Activated T-cell treated with anti-CD3 and anti-CD28 coated beads, Interleukin-2, amount 50 U/mL, for 24 hours (primary cell): ENCODE measurements at places on chromosomes 2 and 18.

- no peak for DNase-seq
These were observed 340.3 kb downstream of the PLCL1 start for GRCh38 chr2:198144660-198145059.

GRCh38 chr18:70385474-70385873 is 96.6 kb downstream of the SOCS6 start:
- no peak for DNase-seq

DNA sequence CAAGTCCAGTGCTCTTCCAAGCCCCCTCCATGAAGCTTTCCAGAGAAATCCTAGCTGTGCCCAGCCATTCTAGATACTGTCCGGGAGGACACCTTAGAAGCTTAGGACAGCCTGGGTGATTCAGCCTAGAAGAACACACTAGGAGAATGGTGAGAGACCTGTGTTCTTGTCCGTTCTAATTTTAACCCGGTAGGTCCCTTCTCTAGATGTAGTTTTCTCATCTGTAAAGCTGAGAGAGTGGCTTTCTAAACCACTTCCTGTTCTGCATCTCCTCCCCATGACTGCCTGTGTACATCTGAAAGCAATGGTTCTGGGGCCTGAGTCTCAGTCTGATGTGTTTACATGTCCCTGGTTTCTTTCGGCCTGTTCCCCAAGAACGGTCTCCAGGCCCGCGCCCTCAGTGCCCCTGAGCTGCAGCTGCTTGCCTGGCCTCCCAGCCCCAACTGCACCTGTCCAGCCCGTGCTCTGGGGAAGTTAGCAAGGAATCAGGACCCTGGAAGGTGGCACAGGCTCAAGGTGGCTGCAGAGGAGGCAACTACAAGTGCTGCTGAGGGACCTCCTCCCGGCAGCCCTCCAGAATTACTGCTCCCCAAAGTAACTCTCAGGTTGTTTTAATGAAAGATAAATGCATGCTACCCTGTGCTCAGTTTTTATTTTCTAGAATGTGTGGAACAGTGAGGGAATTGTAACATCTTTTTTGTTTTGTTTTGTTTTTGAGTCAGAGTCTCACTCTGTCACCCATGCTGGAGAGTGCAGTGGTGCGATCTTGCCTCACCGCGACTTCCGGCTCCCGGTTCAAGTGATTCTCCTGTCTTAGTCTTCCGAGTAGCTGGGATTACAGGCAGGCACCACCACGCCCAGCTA is 105.9 kb downstream of the LBH start:
- DNase-seq, result peak; percentile 62

- no peak for DNase-seq
These were observed 216.7 kb downstream of the CTNNA2 start for GRCh38 chr2:79729532-79729931.

DNA sequence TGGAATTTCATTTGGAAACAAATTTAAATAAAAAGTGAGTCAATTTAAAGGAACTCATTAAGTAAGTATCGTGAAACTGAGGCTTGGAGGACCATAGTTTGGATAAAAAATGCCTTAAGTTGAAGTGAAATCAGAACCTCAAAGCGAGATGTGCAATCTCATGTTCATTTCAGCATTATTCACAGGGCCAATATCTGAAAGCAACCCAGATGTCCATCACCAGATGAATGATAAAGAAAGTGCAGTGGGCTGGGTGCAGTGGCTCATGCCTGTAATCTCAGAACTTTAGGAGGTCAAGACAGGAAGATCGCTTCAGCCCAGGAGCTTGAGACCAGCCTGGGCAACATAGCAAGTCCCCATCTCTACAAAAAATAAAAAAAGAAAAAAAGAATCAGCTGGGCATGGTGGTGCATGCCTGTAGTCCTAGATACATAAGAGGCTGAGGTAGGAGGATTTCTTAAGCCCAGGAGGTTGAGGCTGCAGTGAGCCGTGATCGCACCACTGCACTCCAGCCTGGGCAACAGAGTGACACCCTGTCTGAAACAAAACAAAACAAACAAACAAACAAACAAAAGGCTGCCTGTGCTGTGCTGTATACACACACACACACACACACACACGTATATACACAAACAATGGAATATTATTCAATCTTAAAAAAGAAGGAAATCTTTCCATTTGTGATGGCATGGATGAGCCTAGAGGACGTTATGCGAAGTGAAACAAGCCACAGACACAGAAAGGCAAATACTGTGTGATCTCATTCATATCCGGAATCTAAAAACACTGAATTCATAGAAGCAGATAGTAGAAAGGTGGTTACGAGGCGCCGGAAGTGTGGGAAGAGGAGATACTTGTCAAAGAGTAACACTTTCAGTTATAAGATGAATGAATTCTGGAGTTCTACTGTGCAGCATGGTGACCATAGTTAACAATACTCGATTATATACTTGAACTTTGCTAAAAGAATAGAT is 14.5 kb downstream of the SH3RF3 start:
- DNase-seq, result peak; percentile 64

- no peak for DNase-seq
These were observed 40.1 kb downstream of the TMEM17 start for GRCh38 chr2:62465741-62466502.

- no peak for DNase-seq
These were observed 36.8 kb downstream of the STON1 start for GRCh38 chr2:48566592-48567310.

- no peak for DNase-seq
These were observed 4.9 kb downstream of the ANTXR1 start for GRCh38 chr2:69017835-69018234.

GRCh38 chr2:181407171-181407570 is 50.0 kb upstream of the ITGA4 start:
- DNase-seq, result no peak

- no peak for DNase-seq
These were observed 90.5 kb downstream of the WDR7 start for GRCh38 chr18:56741685-56742084.

GRCh38 chr18:58288921-58289797 is 245.1 kb downstream of the NEDD4L start:
- DNase-seq, result no peak

GRCh38 chr2:236168110-236169080 is at the start of gene GBX2:
GBX2 (minus strand) TSS chr2:236168386; CDS start chr2:236167971, 415 bp downstream.
- no peak for DNase-seq

DNA sequence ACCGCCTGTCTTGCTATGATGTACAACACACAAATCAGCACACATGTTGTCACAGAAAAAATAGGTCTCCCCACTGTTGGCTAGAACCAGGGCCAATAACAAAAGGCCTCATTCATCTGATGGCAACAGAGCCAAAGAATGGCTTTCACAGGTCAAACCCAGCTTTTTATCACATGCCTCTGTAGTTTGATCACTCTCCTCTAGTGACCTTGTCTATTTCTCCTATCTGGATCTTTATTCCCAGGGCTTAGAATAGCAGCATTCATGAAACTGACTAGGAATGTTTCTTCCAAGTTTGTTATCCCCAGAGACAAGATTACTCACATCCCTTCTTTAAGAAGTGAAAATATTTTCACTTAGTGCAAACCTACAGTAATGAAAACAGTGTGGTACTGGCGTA is 285.8 kb upstream of the GYPC start:
- no peak for DNase-seq

DNA sequence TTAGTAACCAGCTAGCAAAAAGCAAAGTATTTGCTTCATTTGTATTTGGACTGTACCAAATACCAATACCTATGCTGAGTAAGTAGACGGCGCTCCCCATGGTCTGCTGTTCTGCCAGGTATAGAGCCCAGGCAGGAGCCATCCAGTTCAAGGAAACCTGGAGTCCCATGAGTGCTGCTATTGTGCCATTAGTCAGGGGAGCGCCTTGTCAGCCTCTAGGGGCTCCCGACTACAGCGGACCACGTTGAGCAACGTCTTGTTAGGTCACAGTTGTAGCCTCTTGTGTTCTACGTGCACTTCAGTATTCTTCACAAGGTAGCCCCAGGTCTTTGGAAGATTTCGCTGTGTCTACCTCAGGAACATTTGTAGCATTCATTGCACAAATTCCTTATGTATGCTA is 21.6 kb upstream of the SLC9A2 start:
- DNase-seq, result no peak

GRCh38 chr2:236867441-236868260 is 218.0 kb upstream of the COPS8 start:
- no peak for DNase-seq

DNA sequence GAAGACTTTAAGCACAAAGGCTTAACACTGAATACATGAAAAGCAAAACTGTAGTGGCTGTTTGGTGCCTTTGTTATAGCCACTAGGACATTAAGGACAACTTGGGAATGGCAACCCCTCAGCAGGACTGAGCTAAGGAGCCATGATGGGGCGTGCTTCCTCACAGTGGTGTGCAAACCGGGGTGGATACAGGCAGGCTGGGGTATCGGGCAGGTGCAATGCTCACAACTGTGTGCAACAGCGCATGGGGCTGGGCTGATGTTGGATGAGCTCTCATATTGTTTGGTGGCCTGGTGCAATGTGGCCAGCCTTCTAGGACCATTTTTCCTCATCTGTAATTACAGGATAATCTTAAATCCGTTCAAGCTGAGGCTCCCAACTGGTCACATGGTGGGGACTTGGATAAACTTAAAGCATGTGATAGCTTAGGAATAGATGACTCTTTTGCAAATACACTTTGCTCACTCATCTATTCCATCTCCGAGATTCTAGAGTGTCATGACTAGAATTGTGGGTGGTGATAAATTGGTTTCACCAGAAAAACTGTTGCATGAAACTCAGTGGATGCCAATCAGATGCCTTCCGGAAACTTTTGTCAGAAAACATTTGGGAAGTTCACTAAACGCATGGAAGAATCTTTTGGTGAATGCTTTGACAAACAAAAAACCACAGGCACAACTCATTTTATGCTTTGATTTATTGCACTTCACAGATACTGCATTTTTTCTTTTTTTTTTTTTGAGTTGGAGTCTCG is 116.5 kb downstream of the PXDN start:
- no peak for DNase-seq

DNA sequence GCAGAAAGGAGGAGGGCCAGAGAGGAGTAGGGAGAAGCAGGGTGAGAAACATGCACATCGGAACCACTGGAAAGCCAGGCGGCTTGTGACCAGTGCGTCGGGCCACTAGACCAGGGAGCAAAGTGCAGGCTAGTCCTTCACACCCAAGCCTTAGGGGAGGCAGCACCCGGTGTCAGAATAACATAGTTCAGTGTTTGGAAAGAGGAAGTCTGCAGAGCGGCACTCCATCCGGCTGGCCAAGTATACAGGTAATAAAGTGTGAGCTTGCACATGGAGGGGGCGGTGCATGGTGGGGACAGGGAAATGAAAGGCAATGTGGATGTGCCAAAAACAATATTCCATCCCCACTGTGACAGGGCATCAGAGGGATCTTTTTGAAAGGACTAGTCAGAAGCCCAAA is 69.7 kb downstream of the ZNF521 start:
- no peak for DNase-seq

GRCh38 chr2:73080321-73081131 is 9.0 kb upstream of the SFXN5 start:
- DNase-seq, result no peak

- DNase-seq, result no peak
These were observed 36.0 kb downstream of the MRPL33 start for GRCh38 chr2:27807476-27807875.

- no peak for DNase-seq
These were observed 36.5 kb downstream of the ZRANB3 start for GRCh38 chr2:135494503-135494902.

- DNase-seq, result no peak
These were observed 50.9 kb downstream of the CABYR start for GRCh38 chr18:24189664-24190346.

GRCh38 chr2:148882051-148882450 is 7.0 kb downstream of the KIF5C start:
- DNase-seq, result no peak

GRCh38 chr2:9656270-9656766 is 25.5 kb upstream of the YWHAQ start:
- DNase-seq, result peak; percentile 61

GRCh38 chr2:99852956-99853355 is 289.4 kb downstream of the AFF3 start:
- no peak for DNase-seq

DNA sequence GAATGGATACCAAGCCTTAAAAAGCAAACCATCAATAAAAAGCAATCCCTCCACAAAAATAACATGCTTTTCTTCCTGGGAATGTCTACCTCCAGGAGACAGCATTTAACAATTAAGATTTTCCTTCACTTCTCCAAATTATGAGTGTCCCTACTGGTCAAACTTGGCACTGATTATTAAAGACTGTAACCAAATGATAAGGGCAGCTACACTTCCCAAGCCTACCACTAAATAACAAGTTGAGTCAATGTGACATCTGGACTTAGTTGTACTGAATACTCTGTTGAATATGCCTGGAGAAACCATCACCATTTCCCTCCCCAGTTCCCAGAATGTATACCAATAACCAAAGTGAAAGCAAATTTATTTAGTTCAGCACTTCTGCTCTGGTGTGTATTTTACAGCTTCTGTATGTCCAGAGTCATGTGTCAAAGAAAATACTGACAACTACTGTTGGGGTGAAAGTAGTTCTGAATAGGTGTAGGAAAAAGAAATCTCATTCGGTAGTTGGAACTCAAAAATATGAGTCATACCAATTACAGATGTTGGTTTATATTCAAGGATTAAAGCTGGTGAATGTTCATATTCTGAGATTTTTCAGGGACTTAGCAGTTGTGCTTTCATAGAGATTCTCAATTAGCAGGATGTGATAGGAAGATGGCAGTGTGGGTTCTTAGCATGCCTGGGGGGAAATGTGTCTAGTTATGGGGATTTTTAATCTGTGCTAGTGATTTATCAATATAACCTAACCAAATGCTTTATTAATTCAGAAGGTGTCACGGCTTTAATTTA is 1291.6 kb upstream of the GYPC start:
- no peak for DNase-seq

- DNase-seq, result no peak
These were observed 11.2 kb upstream of the IKZF2 start for GRCh38 chr2:213162516-213163118.

DNA sequence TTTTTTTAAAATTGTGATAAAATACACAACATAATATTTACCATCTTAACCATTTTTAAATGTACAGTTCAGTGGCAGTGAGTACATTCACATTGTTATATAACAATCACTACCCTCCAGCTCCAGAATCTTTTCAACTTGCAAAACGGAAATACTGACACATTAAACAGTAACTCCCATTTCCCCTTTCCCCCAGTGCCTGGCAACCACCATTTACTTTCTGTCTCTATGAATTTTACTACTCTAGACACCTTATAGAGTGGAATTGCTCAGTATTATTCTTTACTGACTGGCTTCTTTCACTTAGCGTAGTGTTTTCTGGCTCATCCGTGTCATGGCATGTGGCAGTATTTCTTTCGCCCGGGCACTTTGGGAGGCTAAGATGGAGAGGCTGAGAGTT is 32.6 kb downstream of the FASTKD2 start:
- DNase-seq, result no peak

GRCh38 chr2:151637271-151637781 is 97.0 kb downstream of the NEB start:
- peak; percentile 53 for DNase-seq

GRCh38 chr2:111049792-111050640 is 70.7 kb upstream of the BCL2L11 start:
- DNase-seq, result peak; percentile 36

DNA sequence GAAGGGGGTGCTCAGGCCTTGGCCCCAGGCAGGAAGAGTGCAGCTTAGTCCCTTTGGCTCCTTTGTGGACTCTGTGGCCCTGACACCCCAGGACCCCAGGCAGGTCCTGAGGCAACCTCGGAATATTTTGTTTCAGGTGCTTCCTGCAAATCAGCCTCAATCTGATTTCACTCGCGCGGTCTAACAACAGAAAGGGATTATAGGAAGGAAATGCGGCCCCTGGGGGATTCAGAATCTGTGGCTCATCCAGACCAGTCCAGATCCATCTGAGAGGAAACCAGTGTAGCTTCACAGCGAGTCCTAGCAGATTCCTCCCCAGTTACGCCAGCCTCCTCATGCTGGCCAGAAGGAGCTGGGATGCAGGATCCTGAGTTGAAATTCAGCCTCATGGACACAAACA is 59.5 kb upstream of the YWHAQ start:
- no peak for DNase-seq
